Lung (tissue), 17 donors: ENCODE measurements at places on chromosomes 11 and 22. TPM values are rescaled to one million over a fixed set of nuclear protein-coding genes. Genes with fewer than 3 reads are reported as not detected.
A peak's percentile ranks its signal among the peaks of the same experiment; 100 is the strongest.

The MRGPRE gene
- total RNA-seq: 0.18 TPM

- no peaks in the 10 kb centered on the region for H3K4me1 ChIP-seq
- H3K36me3 ChIP-seq: no peaks in the 10 kb centered on the region
- H3K4me3 ChIP-seq: no peak overlapping the region
- no peaks in the 10 kb centered on the region for H3K27me3 ChIP-seq
Observed at GRCh38 chr11:105274631-105275030, 135.1 kb upstream of the CARD18 start.

- H3K27ac ChIP-seq: no peak overlapping the region
- H3K4me1 ChIP-seq: no peaks in the 10 kb centered on the region
- no peaks in the 10 kb centered on the region for H3K36me3 ChIP-seq
Observed at GRCh38 chr11:86632499-86633269, 39.7 kb downstream of the ME3 start.

The DEFB131B gene
- total RNA-seq: not detected

DNA sequence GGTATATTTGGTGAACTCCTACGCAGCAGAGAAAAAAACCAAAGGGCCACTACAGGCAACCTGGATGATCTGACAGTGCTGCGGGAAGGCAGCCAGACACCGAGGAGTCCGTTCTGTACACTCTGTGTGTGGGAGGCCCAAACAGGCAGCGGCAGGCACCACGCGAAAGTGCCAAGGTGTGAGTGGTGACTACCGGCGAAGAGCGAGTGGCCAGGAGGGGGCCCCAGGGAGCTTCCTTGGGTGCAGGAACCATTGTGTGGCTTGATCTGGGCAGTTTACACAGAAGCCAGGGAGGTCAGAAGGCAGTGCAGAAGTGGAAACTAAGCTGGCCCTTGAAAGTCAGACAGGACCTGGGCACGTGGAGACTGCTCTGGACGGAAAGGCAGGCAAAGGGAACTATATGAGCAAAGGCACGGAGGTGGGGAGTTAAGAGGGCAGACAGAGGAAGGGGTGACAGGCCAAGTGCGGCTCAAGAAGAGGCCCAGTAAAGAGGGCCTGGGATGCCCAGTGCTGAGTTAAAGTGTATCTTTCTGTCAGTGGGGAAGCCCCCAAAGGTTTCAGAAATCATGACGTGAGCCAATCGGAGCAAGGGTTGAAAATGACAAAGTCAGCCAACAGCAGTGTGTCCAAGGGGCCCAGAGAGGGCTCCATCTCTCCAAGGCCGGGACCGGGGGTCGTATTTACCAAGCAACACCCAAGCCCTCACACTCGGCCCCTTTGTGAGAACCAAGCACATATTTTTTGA is 10.6 kb downstream of the TMEM184B start:
- no peak overlapping the region for H3K4me3 ChIP-seq
- no peaks in the 10 kb centered on the region for H3K27me3 ChIP-seq
- no peaks in the 10 kb centered on the region for H3K36me3 ChIP-seq
- peak overlapping the region; percentile 55 for H3K27ac ChIP-seq

The ZNF214 gene
- total RNA-seq: 14.1 TPM

The TRIM49 gene
- total RNA-seq: not detected

DNA sequence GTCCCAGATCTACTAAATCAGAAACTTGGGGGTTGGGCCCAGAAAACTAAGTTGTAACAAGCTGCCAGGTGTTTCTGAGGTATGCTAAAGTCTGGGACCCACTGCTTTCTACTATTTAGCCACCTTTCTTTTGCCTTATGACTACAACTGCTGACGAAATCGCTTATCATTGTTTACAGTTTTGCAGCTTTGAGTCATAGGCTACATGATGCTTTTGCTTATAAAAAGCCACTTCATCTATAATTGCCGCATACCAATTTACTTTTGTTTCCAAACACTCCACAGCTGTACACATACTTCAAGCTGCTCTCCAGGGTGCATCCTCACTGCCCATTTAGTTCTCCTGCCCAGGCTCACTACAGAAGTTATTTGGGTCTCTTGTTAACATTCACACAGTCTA is 144.7 kb downstream of the ENTHD1 start:
- H3K4me3 ChIP-seq: no peak overlapping the region
- H3K27me3 ChIP-seq: peaks cover 6% of the 10 kb centered on the region
- no peak overlapping the region for H3K27ac ChIP-seq

The GAB4 gene
- total RNA-seq: not detected

DNA sequence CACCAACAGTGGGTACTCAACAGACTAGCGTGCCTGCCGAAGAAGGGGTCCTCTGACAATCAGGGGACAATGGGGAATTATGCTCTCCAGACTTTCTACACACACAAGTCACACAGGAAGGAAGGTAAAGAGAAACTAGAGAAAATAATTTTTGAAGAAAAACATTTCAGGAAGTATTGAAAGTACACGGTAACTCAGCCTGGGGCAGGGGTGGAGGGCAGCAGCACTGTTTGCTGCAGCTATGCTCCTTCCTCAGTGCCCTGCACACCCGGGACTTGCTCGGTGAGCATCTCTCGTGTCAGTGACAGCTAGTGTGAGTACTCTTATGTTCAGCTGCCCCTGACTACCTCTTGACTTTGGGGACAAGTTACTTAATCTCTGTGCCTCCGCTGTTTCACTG is 18.0 kb upstream of the APOA1 start:
- no peak for DNase-seq
- peaks cover 8% of the 10 kb centered on the region for H3K4me1 ChIP-seq
- no peak overlapping the region for H3K27ac ChIP-seq

The OR4A16 gene
- not detected for total RNA-seq

DNA sequence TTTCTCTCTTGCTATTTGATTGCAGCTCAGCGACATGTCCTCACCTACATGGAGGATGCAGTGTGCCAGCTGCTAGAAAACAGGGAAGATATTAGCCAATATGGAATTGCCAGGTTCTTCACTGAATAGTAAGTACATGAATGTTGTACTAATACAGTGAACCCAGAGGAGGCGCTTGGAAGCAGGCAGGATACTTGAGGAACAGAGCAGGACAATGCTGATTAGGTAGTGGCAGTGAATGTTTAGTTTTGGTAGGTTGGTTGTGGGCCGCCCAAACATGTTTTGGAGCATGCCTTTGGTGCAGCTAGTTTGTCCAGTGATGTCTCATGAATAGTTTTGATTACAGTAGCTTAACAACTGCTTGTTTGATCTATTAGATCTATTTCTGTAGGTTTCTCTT is 50.6 kb downstream of the CSTPP1 start:
- H3K27me3 ChIP-seq: no peaks in the 10 kb centered on the region
- no peak overlapping the region for H3K4me3 ChIP-seq

DNA sequence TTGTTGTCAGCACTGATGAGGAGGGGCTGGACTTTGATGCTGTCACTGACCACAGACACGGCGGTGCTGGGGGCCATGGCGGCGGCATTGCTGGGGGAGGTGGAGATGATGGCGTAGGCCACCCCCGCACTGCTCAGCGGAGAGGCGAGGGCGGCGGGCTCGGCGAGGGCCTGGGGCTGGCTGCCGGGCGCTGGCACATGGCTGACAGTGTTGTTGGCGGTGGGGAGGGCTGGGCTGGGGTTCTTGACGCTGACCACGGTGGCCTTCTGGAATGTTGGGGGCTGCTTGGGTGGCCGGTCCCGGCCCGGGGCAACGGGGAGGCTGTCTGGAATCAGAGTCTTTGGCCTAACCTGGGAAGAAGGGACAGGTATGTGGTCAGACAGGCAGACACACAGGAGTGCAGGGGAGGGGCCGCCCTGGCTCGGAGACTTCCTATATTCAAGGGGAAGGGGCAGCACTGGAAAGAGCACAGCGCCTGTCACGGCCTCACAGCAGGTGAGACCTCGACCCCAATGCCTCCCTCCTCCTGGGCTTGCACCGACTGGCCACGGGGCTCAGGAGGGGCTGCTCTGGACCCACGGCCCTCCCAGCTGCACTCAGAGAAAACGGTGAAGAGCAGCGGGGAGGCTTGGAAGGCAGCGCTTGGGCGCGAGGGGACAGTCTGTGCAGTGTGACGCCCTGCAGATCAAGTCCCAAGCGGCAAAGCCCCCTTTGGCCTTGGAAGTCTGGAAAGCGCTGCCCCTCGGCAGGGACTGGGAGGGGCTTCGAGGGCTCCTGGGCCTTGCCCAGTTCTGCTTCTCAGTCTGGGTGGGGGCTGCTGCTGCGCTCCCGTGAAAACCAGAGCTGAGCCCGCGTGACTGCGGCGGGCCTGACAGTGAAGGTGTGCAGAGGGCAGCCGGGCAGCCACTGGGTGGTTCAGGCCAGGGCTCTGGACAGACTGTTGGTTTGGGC is 93.2 kb downstream of the PHF21B start:
- H3K4me1 ChIP-seq: no peaks in the 10 kb centered on the region
- DNase-seq: no peak
- H3K27ac ChIP-seq: no peak overlapping the region
- no peaks in the 10 kb centered on the region for H3K36me3 ChIP-seq
- H3K4me3 ChIP-seq: no peak overlapping the region

The SMC1B gene
- total RNA-seq: not detected
